ENCODE measurements at places on chromosomes 16 and 17.

DNA sequence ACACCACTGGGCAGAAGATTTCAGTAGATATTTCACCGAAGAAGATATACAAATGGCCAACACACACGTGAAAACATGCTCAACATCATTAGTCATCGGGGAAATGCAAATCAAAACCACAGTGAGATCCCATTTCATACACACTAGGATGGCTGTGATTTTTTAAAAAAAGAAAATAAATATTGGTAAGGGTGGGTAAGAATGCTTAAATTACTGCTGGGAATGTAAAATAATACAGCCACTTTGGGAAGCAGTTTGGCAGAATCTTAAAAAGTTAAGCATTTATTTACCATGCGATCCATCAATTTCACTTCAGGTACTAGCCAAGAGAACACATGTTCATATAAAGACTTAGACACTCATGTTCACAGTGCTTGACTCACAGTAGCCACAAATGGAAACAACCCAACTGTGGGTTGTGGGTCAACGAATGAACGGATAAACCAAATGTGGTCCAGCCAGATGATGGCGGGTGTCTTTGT is 6.5 kb upstream of the C16orf74 start:
- no peak for DNase-seq

DNA sequence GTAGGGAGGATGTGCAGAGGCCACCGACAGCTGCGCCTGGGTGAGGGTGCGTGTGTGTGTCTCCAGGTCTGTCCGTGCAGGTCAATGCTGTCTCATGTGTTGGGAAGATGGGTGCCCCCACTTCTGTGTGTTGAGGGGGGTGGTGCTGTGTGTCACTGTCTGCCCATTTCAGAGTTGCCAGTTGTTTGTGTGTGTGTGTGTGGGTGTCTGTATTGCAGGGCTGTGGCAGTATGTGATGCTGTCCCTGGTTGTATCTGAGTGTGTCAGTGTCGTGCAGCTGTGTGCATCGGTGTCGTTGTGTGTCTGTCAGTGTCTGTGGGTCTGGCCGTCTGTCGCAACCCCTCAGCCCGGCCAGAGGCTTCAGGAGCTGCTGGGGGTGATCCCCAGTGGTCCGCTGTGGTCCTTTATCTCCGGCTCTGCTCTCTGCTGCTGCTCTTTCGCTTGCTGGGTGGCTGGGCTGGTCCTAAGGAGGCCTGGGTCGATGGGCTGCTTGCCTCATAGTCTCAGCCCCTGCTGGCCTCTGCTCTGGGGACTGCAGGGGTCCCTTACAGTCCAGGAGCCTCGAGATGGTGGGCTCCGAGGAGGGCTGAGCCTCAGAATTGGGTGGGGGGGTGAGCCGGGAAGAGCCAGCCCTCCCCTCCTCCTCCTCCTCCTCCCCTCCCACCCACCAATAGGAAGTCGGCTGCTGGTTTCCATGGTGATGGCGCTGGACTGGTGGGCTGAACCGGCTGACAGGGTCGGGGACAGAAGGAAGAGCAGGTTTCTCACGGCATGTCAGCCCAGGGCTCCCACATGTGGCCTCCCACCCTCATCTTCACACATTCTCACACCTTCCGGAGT is at the start of gene TSPOAP1:
Gene TSPOAP1 (minus strand): TSS at position 601 of the 840 bp plus-strand sequence. CDS start 875 bp downstream, outside the sequence.
- peak; percentile 55 for DNase-seq

- no peak for DNase-seq
These were observed 23.0 kb downstream of the DNAH2 start for GRCh38 chr17:7740481-7741001.

DNA sequence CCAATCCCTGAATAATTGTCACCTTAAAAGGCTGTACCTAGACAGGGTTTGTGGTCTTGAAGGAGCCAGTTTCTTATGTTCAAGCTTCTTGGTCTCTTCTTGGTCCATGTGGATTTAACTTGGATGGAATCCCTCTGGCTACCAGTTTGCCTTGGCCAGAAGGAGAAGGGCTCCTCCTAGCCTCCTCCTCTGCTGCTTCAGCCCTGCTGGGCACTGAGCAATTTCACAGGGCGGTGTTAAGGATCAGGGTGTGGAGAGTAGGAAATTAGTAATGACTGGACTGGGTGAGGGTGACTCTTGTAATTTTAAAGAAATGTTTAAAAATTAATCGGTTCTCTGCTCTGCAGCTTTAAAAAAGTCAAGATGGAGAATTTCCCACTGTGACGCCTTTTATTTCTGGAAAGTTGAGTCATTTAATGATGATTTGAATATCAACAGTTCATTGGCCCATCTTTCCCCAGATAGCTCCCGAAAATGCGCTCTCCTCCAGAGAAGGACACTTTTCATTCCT is 96.4 kb downstream of the MSI2 start:
- no peak for DNase-seq

DNA sequence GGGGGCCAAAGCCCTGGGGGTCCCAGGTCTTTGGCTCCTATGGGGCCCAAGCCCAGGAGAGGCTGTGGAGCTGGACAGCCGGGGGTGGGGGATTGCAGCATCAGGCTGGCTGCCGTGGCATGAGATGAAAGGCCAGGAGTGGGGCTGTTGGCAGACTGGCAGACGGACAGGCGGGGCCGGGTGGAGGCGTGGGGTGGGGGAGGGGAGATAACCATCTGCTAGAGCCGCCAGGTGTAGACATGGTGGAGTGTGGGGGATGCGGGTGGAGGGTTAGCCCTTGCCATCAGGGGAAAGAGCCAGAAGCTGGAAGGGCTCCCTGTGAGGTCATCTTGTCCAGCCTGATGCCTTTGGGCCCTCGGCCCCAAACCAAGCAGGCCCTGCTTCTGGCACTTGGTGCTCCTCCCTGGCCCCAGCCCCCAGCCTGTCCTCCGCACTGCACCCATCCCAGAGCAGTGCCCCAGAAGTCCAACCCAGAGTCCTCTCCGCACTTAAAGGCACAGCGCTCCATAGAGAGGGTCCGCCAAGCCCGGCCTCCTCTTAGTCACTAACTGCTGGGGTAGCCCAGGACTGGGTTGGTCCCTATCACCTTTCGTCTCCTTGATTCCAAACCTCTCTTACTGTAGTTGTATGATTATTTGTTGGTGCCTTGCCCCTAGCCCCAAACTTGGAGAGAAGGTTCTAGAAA is 33.3 kb upstream of the DLX4 start:
- no peak for DNase-seq

DNA sequence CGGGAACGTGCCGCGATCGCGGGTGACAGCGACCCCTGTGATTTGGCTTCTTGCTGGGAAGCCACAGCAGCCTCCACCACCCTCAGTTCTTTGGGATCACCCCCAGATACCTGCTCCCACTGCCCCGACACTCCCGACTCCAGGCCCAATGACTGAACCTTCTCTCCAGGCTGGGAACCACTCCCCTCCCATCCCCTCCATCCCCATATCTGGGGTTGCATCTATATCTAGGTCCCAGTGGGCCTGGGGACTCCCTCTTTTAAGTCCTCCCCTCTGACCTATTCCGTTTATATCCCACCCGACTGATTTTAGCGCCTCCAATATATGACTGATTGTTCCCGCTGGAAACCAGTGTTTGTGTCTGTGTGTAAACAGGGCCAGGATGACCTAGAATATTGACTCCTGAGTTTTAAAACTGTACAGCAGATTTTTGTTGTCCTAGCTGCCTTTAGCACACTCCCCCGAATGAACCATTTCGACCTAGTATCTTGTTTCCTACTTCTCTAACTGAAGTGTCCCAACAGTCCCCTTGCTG is 667 bp downstream of the PSMD3 start:
- DNase-seq, result no peak

GRCh38 chr16:48244080-48244862 is at the start of gene LONP2:
Gene LONP2 (plus strand): TSS chr16:48244300. CDS start chr16:48244389, 89 bp downstream.
- peak; percentile 80 for DNase-seq

DNA sequence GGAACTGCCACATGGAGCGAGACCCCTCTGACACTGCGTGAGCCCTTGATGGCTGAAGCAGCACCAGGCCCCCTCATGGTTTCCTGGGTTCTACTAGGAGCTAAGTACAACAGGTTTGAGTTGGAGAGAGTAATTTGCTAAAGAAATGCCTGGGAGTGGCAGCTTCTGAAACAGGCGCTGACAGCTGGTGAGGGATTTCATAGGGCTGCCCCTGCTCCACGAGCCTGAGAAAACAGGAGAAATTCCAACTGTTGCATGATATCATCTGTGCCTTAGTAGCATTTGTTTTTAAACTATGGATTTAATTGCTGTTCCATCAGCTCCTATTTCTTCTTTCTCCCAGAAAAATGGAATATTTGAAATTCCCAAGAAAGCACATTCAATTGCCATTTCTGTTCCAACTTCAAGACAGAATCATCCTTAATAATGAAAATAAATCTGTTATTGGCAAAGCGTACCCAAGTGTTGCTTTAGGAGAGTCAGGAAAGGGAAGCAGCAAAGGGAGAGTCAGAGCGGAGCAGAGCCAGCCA is 78.8 kb upstream of the ANKFN1 start:
- no peak for DNase-seq

- no peak for DNase-seq
These were observed 143.1 kb upstream of the CACNG5 start for GRCh38 chr17:66691644-66692420.

DNA sequence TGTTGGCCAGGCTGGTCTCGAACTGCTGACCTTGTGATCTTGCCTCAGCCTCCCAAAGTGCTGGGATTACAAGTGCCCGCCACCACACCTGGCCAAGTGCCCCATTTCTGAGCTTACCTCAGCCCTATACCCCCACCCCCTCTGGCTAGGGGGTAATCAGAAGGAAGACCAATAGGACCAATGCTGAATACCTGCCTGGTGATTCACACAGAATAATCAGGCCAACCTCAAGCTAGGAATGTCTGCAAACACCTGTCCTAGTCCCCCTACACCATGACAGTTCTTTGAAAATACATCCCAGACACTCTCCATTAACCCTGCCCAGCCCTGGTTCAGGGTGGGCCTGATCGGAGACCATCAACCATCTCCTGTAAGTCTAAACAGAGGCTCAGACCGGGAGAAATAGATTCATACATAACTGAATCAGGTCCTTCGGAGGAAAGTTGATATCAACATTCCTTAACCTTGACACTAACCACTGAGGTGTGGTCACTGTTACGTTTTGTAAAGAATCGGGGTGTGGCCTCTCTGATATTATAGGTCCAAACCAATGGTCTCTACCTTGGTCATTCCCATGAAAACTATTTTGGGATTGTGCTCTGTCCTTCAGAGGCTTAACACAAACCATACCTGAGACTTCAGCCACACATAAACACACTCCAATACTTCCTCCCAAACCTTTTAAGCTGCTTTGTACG is 130.8 kb downstream of the GAS7 start:
- DNase-seq, result no peak

DNA sequence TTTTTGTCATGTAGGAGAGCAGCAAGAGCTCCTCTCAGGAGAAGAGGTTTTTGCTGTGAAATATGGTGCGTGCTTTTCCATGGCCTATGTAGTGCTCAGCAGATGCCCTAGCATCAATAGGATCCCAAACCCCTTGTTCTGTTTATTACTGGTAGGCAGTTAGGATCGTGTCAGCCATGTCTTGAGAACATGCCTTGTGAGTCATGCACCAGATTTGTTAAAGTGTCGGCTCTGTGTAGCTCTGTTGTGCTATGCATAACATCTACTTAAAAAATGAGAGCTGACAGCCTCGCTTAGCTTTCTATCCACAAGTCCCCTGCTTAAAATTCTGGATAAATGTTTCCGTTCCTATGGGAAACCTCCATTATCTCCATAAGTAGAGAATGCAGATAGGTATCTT is 4.4 kb upstream of the EIF4A3 start:
- DNase-seq, result no peak

- DNase-seq, result no peak
These were observed 120.5 kb downstream of the ZNF778 start for GRCh38 chr16:89337965-89338364.

DNA sequence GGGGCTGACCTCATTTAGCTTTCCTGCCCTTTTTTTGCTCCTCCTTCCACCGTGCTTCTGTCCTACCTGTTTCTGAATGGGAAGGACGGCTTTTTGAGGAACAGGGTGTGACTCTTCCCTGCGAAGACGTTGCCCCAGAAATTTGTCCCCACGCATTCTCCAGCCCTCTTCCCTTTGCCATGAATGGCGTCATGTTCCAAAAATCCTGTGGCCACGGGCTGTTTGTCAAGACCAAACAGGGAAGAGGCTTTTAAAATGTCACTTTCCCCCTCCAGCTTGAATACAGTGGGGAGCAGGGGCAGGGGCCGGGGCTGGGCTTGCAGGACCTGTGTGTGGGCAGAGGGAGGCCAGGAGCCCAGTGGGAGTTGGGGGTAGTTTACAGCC is 13.9 kb downstream of the MPRIP start:
- no peak for DNase-seq

DNA sequence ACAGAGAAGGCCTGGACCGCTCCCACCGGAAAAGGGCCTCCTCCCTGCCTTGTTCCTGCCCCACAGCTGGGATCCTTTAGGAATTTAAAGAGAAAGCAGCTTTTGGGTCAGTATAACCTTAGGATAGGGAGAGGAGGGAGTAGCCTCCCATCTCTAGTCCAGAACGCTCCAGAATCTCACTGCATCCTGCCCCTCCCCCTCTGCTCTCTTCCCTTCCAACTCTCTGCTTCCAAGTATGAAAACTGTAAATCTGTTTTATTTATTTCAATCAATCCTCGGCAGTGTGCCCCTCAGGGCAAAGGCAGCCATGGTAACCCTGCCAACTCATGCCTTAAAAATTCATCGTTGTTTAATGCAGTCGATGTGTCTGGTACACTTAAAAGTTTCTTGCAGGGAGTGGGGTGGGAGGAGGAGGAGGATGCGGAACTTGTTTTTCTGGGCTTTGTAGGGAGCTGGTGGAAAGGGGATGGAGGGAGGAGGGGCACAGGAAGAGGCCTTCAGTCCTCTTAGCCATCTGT is 21.2 kb upstream of the MTSS2 start:
- DNase-seq, result no peak

DNA sequence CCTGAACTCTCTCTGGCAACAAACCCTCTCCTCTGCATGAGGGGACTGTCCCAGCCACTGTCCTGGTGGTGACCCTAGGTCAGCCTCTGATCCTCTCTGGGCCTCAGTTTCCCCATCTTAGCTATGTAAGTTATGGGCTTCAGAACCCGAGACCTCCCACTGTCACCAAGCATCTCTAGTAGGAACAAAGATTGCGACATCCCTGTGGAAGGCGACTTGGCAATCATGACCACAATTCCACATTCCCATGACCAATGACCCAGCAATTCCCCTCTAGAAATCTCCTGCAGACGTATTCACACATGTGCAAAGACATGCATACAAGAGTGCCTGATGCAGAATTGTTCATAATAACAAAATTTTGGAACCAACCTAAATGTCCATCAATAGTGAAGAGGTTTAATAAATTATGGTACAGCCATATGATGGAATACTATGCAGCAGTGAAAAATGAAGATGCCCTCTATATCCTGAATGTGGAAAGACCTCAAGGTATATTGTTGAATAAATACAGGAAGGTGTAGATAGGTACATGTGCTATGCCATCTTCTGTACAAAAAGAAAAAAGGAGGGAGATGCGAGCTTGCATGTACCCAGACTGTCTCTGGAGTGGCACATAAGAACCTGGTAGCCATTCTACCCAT is 21.2 kb downstream of the CNGB1 start:
- DNase-seq, result no peak

Data from activated T-helper 1 cell treated with Interleukin-2 at 50 U/mL for 16 hours (primary cell).